ENCODE measurements at places on chromosomes 2 and 18. TPM values are rescaled to one million over a fixed set of nuclear protein-coding genes. Genes with fewer than 3 reads are reported as not detected.

- no peak for DNase-seq
Observed at GRCh38 chr18:70448588-70448987, 159.7 kb downstream of the SOCS6 start.

DNA sequence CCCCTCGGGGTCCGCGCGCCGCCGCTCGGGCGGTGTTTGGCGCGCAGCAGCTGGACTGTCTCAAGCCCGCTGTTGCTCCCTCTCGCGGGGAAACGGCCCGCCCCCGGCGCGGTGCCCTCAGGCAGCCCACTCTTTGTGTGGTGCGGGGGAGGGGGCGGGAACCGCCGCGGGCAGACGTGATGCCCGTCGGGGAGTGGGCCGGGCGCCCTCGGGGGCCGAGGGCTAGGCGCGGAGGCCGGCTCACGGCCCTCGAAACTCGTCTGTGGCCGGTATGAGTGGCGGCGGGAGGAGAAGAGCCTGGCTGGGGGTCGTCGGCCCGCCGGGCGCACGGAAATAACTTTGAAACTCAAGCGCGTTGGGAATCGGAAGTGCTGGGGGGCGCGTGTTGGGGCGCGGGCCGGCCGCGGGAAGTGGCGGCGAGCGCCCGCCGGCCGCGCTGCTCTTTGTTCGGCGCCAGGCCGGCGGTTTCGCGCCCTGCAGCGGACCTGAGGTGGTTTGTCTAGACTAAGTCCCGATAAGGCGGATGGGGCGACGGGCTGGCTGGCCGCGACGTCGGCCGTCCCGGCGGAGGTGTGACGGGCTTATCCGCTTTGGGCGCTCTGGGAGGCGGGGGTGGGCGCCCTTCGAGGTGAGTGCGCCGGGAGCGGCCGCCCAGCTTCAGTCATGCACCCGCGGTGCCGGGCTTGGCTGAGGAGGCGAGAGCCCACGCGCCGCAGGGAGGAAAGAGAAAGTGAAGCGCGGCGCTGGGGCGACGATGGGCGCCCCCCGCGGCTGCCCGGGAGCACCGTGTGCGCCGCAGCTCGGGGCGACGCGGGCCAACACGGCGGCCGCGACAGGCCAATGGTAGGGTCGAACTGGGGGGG is 679 bp downstream of the PTMA start:
- DNase-seq: no peak

GRCh38 chr2:41912337-41912736 is 135.5 kb upstream of the PKDCC start:
- DNase-seq: no peak

- DNase-seq: no peak
Observed at GRCh38 chr2:155485141-155485842, 786.8 kb downstream of the KCNJ3 start.

GRCh38 chr2:130917006-130917688 is 80.4 kb downstream of the ARHGEF4 start:
- no peak for DNase-seq

DNA sequence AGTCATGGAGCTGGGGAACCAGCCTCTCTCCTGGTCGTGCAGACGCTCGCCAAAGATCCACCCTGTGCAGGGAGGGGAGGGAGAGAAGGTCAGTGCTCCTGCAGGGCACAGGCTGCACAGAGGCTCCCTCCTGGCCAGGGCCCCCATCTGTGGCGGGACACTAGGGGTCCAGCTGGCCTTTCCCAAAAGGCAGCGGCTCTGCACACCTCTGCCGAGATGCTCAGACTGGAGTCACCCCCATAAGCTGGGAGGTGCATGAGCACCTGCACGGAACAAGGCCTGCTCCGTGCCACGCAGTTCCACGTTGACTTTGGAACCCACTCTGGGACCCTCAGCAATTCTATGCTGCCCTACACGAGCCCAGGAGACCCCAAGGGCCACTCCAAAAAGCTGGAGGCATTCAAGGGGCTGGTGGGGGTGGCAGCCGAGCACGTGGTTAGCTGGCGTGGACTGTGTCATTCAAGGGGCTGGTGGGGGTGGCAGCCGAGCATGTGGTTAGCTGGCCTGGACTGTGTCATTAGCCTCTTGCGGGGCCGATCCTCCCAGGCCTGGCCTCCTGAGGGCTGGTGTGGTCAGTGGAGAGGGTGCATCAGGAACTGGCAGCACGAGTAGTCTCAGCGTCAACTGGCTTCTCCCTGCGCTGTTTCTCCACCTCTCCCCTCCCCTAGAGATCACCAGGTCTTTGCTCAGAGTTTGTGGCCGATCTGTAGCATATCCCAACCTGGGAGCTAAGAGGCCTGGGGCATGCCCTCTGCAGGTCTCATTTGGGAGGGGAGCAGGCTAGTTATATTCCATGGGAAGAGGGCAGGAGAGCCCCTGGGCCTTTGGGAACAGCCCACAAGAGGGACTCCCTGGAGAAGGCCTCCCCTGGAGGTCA is 9.8 kb downstream of the SNORC start:
- DNase-seq: no peak

- DNase-seq: no peak
Observed at GRCh38 chr2:179565807-179566206, 295.6 kb downstream of the ZNF385B start.

GRCh38 chr2:207938886-207939285 is 86.4 kb downstream of the PLEKHM3 start:
- DNase-seq: no peak

- no peak for DNase-seq
Observed at GRCh38 chr2:120720231-120720630, 15.4 kb upstream of the GLI2 start.

Gene IL1RL1
- total RNA-seq: not detected

Gene FOXD4L1
- not detected for total RNA-seq

Gene DTNA
- 20.9 TPM for total RNA-seq

Gene KCNG3
- 2.5 TPM for total RNA-seq

Gene TWIST2
- total RNA-seq: 32.3 TPM

Gene DYSF
- total RNA-seq: 13.6 TPM

Gene DNAH6
- 0.02 TPM for total RNA-seq

Gene FBLN7
- 2.9 TPM for total RNA-seq

Data from A172 (cell line).